ENCODE measurements at places on chromosomes 7 and 10.

- no peak for DNase-seq
Observed at GRCh38 chr10:123703195-123703790, 37.1 kb downstream of the GPR26 start.

GRCh38 chr7:10083766-10084165 lies 889.9 kb upstream of the PHF14 start:
- DNase-seq = no peak

DNA sequence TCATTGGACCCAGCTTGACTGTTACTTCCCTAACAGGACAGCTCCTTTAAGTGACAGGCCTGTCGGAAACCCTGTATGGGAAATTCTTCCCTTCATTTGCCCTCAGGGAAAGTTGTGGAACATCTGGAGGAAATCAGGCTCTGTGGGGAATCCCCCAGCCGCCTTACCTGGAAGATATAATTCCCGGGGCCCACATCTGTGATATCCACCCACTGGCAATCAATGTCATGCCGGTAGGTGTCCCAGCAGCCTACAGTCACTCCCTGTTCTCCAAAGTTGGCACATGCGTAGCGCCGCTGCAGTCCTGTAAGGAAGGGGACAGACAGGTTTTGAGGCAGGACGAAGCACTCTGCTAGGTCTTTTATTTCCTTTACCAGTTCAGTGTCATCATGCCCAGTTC lies 16.6 kb downstream of the LOXL4 start:
- DNase-seq = no peak

DNA sequence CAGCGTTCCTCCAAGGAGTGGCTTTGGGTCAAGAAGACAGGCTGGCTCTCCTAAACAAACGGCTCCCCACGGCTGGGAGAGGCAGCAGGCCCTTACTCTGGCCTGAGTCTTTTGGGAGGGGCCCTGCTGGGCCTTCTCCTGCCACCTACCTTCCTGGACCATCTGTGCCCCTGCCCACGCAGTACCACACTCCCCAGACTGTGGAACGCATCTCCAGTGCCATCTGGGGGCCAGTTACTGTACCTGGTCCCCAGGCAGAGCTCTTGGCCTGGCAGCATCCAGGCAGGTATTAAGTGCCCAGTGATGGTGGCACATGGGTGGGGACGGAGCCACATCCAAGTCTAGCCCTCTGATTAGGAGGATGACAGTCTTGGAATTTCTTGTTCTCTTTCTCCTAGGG lies 14.4 kb downstream of the ALKBH4 start:
- DNase-seq = peak; percentile 44

GRCh38 chr7:130878785-130879184 lies 144.8 kb upstream of the KLF14 start:
- no peak for DNase-seq

- no peak for DNase-seq
Observed at GRCh38 chr7:29281782-29282541, 87.4 kb downstream of the CHN2 start.

- DNase-seq = no peak
Observed at GRCh38 chr10:77959384-77959783, 32.8 kb upstream of the DLG5 start.

DNA sequence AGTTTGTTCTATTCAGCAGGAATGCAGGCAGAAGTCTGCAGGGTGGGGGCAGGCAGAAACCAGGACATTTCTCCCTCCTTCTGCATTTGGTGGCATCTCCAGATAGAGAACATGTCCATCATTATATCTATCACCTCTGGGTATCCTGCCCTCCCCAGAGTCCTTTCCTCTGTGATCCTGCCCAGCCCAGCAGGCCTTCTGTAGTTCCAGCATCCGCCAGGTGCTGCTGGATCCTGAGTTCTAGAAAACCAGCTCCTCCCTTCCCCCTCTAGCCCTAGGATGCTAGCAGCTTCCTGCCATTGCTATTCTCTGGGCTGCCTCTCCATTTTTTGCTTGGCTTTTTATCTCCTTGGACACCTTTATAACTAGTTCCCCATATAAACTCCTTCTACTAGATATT lies 180.3 kb downstream of the KCNMA1 start:
- no peak for DNase-seq

DNA sequence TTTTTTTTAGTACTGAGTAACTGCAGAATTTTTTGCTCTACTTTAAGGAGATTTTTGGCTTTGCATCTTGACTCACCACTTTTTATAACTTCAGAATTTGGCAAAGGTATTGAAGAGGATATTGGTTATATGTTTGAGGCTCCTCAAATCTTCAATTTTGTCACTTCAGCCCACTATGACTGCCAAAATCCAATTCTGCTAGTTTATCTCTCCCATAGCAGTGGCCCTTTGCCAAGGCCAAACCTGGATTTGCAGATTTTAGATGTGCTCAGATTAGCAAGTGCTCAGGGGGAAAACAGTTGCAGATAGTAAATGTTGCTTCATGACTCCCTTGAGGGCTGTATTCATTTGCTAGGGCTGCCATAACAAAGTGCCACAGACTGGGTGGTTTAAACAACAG lies 427.5 kb downstream of the ADRA2A start:
- DNase-seq = no peak

DNA sequence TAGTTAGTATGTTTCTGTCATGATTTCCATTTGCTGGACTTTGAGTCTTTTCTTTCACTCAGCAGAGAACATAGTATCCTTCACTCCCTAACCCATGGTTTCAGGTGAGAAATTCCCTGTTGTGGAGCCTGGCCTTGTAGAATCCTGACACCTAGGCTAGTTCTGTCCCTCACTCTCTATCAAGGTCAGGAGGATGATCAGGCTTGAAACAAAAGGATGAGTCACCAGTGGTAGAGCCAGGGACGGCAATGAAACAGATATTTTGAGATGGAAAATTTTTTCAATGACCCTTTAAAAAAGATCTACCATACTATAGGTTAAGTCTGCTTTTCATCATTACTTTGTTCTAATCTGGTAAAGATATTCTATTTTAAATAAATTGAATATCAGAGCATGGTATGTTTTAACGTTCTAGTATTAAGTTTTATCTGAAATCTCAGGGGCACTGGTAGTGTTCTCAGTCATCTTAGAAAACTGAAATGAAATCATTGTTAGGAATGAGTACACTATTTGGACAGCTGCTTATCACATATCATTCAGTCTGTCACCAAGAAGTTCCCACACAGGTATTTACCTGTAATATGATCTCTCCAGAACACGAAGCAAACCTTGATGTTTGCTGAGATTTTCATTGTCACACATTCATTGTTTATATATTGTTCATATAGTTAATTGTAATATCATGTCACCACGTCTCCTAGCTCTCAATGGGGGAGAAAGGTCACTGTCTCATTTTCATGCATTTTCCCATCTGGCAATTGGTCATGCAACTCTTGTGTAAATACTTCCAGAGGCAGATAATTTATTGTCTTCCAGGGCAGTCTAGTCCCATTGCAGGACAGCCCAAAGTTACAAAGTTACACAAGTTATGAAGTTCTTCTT lies 299.9 kb upstream of the LRRTM3 start:
- DNase-seq = no peak

DNA sequence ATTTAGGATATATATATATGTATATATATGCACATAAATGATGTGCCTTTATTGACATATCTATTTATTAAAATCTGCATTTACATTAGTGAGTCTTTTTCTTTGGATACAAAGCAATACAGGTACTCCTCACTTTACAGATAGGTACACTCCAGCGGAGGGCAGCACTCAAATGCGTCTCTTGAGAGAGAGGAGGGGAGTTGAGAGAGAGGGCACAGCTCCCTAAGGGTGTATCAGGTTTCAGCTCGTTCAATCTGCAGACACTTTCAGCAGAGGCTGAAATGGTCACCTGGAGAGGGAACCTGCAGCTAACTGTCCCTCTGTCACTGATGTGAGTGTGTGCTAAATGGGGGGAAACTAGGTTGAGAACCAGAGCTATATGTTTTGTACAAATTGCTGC lies 21.5 kb downstream of the C10orf53 start:
- DNase-seq = no peak

DNA sequence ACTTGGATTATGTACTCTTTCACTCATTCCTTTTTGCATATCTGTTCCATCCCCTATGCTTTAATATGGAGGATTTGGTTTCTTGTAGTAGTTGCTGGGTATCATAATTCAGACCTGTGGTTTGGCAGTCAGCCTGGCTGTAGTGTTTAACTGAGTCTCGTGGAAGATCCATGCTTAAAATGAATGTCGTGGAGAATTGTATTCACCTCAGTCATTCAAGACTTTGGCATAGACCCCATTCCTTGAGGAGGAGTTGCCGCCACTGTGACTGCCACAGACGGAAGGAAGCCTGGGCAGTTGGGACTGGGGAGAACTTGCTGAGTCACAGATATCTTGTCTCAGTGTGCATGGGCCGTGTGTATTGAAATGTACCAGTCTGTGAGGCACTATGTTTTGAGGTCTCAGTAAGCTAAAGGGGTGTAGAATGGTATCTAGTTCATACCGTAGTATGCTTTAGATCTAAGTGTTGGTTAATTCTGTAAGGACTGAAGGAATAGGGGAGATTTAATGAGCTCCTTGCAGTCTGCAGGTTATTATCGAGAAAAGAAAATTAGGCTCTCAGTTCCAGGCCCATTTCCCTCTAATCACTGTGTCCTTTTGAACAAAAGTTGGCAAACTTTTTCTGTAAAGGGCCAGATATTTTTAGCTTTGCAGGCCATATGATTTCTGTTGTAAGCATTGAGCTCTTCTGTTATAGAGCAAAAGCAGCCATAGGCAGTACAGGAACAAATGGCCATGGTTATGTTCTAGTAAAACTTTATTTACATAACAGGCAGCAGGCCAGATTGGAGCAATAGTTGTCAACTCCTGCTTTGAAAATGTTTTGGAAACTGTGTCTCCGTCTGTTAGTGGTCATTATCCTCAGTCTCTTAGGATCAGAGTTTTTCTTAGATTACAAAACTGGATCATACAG lies 76.8 kb downstream of the TPST1 start:
- DNase-seq = peak; percentile 27

- no peak for DNase-seq
Observed at GRCh38 chr10:89119651-89120050, 87.5 kb downstream of the CH25H start.

- DNase-seq = no peak
Observed at GRCh38 chr7:35512716-35513115, 182.2 kb downstream of the HERPUD2 start.

- no peak for DNase-seq
Observed at GRCh38 chr10:119997429-119997828, 104.9 kb downstream of the SEC23IP start.

DNA sequence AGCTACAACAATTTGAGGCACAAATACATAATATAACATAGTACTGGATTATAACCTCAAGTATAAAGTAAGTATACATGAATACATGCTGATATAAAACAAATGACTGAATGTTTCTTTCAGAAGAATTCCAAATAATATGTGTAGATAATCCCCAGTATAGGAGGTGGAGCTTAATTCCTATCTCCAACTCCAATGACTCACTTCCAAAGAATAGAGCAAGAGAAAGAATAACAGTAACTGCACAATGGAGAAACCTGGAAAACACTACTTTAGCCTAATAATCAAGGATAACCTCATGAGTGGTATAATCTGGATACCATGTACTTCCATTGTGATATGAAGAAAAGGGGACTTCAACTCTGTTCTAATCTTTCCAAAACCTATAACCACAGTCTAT lies 13.7 kb upstream of the SEMA3C start:
- no peak for DNase-seq

DNA sequence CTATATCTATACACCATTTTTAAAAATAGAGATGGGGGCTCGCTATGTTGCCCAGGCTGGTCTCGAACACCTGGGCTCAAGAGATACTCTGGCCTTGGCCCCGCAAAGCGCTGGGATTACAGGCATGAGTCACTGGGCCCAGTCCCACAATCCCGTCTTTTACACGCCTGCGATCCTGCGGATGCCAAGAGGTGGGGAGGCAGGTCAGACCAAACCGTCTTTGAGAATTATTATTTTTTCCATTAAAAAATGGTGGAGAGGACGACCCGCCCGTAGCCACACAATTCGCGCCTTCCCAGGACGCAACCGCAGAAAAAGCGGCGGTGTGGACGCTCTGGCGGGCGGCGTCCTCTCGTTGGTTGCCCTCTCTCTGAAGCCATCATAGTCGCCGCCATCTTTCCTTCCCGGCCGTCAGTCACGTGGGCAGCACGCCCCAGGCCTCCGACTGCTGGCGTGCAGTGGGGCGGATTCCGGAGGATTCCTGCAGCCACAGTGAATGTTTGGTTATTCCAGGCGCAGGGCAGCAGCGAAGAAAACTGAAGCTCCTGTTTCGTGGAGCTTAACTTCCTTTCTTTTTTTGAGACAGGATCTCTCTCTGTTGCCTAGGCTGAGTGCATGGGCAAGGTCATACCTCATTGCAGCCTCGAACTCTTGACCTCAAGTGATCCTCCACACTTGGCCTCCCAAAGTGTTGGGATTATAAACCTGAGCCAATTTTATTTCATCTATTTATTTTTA lies 9.9 kb upstream of the EPHB4 start:
- peak; percentile 77 for DNase-seq

DNA sequence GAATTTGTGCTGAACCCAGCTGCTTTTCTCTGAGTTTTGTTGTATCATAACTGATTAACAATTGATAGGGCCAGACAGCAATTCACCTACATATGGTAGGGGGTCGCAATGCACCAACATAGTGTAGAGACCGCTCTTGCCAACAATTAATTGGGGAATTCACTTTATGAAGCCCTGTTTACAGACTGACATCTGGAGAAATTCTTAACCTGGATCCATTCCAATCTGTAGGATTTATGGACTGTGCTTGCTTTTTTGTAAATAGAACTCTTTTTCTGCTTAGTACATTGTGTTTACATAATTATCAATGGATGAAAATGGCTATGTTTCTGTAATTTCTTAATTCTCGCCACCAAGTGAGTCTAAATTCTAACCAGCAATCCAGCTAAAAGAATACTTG lies 311.7 kb upstream of the BMPER start:
- DNase-seq = no peak

GRCh38 chr7:134513169-134513752 lies 14.1 kb upstream of the AKR1B10 start:
- DNase-seq = peak; percentile 60

DNA sequence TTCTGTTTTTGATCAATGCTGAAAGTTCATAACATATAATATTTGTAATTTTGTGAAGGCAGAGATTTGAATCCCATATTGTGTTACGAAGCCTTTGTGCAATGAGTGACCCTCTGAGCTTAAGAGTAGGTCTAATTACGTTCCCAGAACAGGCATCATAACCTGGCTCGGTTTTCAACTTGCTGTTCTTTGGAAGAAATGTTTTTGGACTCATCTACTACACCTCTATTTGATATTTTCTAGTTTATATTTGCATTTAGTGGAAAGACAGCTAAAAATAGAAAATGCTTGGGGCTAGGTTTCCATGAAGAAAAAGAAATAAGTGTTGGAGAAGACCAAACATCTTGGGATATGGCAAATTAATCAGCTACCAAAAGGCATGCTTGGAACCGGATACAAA lies 234.8 kb downstream of the AGMO start:
- DNase-seq = no peak

DNA sequence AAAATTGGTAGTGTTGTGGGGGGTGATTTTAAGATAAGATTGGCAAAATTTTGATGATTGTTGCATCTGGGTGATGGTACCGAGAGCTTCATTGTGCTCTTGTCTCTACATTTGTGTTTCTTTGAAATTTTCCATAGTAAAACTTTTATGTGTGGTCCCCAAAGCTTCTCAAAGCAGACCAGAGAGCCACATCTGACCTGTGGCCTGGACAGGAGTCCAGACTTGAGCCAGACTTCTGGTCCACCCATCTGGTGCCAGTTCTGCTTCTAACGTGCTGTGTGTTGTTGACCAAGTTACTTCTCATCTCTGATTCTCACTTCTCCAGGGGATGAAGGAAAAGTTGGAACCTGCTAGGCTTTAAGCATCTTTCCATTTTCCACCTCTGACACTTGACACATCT lies 120.1 kb downstream of the C10orf105 start:
- DNase-seq = no peak
